ENCODE measurements at places on chromosomes 7 and 10.

DNA sequence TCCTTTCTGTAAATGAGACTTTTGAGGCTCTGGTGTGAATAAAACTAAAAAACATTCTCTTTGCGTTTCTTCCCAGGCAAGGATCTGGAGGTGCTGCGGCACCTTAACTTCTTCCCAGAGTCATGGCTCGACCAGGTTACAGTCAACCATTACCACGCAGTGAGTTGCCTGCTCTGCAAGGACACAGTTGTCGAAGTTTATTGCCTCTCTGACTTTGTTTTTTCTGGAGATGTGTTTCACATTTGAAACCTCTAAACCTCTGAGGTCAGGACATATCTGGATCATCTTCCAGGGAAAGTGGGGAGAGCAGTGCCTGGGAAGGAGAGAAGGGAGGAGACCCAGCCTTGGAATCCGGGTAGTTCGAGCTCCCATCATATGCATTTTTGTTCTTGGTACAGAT, 43.4 kb upstream of the PLEKHA1 start:
- no peak for DNase-seq

GRCh38 chr7:141053626-141054025, 20.2 kb upstream of the TMEM178B start:
- no peak for DNase-seq

GRCh38 chr10:46542567-46543465, 13.6 kb downstream of the GPRIN2 start:
- DNase-seq: no peak

GRCh38 chr7:13044309-13044708, 356.9 kb downstream of the ARL4A start:
- DNase-seq: no peak

GRCh38 chr7:124202546-124202945, 169.7 kb upstream of the TMEM229A start:
- no peak for DNase-seq

Data from tongue (tissue), 3 donors.